ENCODE measurements at places on chromosomes 3 and 15.

GRCh38 chr3:102593812-102594602 is 159.2 kb downstream of the ZPLD1 start:
- DNase-seq = no peak

DNA sequence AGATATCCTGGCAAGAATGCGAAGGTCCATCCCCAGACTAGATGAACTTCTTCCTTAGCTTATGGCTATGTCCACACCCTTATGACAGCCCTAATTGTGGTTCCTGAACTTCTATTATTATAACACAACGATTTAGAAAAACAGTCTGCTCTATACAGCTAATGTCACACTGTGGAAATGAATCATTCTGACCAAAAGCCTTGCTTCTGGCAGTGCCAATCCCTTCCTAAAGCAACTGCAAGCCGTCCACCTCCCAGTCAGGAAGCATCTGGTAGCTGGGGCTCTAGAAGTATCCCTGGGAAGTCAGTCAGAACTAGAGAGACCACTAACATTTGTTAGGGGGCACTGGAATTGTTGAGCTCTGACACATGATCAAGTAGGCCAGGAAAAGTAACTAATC is 45.0 kb downstream of the MYO5A start:
- DNase-seq = no peak

- DNase-seq = no peak
These were observed 200.3 kb upstream of the SLC2A2 start for GRCh38 chr3:171226794-171227193.

- DNase-seq = no peak
These were observed 20.3 kb downstream of the IMPG2 start for GRCh38 chr3:101300073-101300472.

DNA sequence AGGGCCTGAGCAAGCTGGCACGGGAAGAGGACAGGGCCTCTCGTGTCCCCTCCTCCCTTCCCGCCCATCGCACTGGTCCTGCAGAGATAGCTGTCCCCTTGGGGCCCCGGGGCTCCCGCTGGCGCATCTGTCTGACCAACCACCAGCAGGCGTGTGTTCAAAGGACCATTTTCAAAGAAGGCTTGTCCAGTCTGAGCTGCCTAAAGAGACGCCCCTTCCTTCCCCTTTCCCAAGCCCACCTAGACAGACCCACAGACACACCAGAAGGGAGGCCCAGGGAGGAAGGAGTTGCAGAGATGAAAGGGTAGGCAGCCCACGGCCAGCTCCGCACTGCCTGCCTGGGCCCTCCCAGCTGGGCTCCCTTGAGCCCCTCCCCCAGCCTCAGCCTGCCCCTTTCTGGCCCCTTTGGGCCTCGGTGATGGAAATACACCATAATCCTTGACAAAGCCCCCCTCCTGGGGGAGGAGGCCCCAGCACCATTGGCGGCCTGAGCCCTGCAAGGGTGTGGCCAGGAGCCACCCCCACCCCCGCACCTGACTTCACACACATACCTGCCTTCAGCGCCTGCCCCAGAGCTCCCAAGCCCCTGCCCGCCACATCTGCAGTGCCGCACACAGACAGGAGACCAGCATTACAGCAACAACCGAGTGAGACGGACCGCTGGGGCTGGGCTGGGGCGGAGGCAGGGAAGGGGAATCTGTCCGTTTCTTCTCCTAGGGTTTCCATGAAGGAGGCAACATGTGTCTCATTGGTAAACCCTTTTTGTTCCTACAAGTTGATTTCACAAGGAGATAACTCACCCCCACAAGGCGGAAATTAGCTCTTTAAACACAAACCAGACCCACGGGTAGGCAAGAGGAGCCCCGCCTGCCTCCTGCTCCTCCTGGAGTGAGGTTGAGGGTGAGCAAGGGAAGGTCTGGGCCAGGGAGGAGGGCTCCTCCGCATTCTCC is at the start of gene STRA6:
TSS of gene STRA6 (minus strand) at position 336 of the 950 bp plus-strand sequence. CDS start 520 bp downstream, outside the sequence.
- no peak for DNase-seq

GRCh38 chr15:90580946-90581345 is 51.2 kb downstream of the CRTC3 start:
- DNase-seq = no peak

DNA sequence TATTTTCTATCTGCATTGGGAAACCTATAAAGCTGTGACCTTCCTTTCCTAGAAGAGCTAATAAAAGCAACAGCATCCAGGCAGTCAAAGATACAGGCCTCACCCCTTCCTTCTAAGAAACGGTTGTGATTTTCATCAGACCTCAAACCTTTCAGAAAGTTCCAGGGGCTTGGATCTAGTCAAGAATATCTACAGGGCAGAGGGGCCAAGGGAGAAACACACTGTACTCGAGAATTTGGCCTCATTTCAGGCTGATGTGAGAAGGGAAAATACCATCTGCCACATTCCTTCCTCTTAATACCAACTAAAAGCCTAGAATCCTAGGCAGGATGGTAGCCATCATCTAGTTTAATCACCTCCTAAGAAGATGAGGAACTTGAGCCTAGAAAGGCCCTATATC is 24.5 kb upstream of the BCL6 start:
- DNase-seq = no peak

- no peak for DNase-seq
These were observed 12.0 kb downstream of the C15orf40 start for GRCh38 chr15:82999426-82999825.

All from NCI-H2029 treated with DMSO at 0.1 percent for 48 hours (cell line).